ENCODE measurements at places on chromosomes 5 and 9.

GRCh38 chr9:124251605-124252378 is 6.0 kb upstream of the NEK6 start:
- DNase-seq: no peak

GRCh38 chr5:107519900-107520354 is 150.8 kb downstream of the EFNA5 start:
- no peak for DNase-seq

DNA sequence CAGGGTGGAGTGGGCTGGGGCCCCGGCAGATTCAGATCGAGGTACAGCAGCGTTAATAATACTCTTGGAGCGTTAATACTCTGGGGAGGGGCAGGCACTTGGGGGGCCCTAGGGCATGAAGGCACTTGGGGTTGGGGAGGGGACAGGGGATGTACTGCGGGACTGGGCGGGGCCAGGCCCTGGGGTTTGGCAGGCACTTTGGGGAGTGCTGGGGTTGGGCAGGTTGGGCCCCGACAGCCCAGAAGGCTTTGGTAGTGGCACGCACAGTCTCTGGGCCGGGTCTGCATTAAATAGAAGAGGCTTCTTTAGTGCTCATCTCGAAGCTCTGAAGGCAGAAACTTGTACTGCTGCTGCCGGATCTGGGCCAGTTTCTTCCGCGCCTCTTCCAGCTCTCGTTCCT is 7.8 kb upstream of the TPM2 start:
- no peak for DNase-seq

GRCh38 chr5:152942633-152943336 is 537.7 kb upstream of the NMUR2 start:
- DNase-seq: no peak

DNA sequence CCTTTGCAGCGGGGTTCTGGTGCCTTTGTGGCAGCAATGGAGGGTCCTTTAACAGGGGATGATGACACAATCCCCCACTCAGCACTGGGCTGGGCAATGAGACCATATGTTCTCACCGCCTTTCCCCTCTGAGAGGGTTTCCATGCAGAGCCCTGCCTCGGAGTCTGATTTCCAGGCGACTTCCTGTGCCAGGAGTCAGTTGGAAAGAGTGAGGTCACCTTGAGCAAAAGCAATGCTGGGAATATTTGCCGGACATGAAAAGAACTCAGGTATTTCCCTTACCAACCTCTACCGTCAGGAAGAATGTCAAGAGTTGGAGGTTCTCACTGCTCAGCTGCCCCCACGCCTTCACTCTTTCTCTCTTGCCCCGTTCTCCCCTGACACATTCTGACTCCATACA is 284.2 kb upstream of the IRX1 start:
- DNase-seq: no peak

All from stimulated activated CD4-positive, alpha-beta T cell treated with anti-CD3 and anti-CD28 coated beads, Interleukin-12 subunit alpha, Interleukin-12 subunit beta, amount 100 ng/mL, for 48 hours (primary cell).